ENCODE measurements at places on chromosomes 16 and 17.

GRCh38 chr17:19278729-19279128 is 41.6 kb downstream of the EPN2 start:
- no peak for DNase-seq

DNA sequence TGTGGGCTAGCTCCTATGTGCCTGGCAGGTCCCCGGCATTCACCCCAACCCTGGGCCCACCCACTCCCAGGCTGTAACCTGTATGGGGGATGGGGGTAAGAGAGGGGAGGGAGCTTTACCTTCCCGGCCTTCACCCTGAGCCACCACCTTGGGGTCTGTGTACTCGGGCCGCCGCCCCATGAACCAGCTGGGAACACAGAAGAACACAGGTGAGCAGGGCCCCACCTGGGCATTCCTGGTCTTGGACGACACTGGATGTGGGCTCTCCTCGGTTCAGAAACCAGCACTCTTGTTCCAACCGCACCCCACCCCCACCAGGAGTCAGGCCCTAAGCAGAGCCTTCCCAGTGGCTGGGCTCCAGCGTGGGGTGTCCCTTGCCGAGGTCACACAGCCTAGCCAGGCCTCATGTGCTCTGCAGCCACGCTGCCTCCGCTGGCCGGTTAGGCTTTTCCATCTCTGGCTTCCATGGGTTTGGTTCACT is 18.8 kb downstream of the B9D1 start:
- peak; percentile 79 for DNase-seq

GRCh38 chr16:69561901-69562300 is 3.9 kb upstream of the NFAT5 start:
- DNase-seq = no peak

GRCh38 chr17:82662711-82663261 is 14.5 kb upstream of the WDR45B start:
- no peak for DNase-seq

GRCh38 chr16:52436339-52437276 is 110.3 kb downstream of the TOX3 start:
- no peak for DNase-seq

DNA sequence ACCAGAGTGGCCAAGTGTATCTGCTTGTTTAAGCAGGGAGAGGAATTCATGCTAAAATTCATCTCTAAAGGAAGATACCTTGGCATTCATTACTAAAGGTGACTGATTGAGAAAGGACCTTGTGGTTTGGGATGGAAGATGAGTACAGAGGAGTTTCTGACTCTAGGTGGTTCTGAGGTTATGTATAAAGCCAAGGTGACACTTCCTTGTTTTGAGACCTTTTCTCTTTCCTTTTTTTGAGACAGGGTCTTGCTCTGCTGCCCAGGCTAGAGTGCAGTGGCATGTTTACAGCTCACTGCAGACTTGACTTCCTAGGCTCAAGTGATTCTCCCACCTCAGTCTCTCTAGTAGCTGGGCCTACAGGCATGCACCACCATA is 9.1 kb downstream of the ABHD15 start:
- no peak for DNase-seq

- DNase-seq = no peak
Observed at GRCh38 chr17:49390548-49391324, 23.9 kb downstream of the PHB1 start.

DNA sequence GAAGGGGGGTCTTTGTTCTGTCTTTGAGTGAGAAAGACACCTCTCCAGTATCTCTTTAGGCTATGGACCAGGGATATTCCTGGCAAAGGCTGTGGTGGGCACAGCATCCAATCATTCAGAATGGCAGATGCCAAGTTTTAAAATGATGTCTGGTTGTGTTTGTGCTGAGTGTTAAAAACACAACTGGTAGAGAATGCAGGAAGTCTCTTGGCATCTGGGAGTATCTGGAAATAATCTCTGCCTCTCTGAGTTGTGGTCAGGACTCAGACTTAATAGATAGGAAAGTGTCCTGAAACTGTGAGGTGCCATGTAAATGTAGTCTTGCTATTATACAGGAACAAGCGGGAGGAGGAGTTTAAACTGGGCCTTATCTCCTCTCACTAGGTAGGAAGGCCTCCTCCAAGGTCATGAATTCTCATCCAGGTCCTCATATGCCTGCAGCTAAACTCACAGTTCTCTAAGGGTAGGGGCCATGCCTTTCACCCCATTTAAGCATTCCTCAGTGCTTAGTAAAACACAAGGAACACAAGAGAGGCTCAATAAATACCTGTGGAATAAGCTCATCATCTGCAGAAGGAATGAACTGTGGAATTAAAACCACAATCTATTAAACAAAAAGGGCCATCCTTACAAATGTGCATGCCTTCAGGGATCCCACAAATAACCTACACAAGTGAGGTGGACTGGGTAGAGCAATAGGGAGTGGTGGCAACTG is 317.6 kb downstream of the CBLN1 start:
- no peak for DNase-seq

DNA sequence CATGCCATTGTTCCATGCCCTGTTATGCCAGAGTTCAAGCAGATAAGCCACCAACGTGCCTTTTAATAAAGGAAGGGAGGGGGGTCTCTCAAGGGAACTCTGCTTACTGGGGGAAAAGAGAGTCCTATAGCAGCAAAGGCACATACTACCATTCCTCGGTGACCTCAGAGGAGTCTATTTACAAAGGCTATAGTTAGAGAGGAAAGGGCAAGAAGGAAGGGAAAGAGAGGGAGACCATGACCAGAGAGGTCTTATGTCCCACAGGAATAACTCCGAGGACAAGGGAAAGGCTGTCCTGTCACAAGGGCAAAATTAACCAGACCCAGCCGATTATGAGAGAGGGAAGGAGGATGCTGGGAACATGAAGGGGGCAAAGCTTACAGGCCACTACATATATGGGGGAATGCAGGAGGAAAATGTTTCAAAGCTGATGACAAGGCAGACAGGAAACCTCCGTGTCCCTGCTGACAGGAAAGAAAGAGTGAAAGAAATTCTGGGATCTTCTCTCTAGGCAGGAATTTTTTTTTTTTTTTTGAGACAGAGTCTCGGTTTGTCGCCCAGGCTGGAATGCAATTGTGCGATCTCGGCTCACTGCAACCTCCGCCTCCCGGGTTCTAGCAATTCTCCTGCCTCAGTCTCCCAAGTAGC is 51.5 kb downstream of the HIC1 start:
- no peak for DNase-seq

DNA sequence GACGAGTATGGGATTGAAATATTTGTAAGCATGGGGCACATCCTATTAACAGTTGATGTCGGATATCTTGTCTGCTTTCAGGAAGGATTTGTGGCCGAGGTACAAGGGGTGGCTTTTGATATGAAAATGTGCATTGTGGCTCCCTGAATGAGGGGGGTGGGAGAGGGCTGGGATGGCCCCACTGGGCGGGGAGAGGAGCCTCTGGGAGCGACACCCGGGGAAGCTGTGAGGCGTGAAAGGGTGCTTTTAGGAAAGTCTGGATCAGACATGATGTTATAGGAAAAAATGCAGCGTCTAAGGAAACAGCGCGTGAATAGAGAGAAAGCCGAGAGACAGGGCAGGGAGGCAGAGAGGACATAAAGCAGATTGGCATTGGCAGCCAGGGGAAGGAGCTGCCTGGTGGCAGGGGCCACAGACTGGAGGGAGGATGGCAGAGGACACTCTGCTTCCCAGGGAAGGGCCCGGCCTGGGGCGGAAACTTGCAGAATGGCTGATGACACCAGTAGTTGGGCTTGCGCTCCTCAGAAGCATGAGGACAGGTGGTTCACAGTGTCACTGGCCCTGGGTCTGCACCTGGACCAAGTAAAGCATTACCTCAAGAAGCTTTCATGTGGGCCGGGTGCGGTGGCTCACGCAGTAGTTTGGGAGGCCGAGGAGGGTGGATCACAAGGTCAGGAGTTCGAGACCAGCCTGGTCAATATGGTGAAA is 95.7 kb downstream of the NTN1 start:
- DNase-seq = no peak

GRCh38 chr16:88477631-88478519 is 24.8 kb downstream of the ZFPM1 start:
- DNase-seq = no peak

- DNase-seq = no peak
Observed at GRCh38 chr16:72287649-72288048, 115.7 kb upstream of the PMFBP1 start.

DNA sequence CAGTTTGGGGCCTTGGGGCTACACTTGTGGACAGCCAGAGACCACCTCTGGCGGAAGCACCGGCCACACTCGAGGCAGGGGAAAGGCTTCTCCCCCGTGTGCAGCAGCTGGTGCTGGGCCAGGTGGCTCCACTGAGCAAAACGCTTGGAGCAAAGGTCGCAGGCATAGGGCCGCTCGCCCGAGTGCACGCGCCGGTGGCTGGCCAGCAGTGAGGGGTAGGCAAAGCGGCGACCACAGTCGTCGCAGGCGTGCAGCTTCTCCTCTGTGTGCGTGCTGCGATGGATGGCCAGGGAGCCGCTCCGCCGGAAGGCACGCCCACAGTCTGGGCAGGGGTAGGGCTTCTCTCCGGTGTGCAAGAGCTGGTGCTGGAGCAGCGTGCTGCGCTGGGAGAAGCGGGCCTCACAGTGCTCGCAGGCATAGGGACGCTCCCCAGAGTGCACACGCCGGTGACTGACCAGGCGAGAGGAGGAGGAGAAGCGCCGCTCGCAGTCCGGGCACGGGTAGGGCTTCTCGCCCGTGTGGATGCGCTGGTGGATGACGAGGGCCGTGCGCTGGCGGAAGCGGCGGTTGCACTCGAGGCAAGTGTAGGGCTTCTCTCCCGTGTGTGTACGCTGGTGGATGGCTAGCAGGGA is 5.8 kb downstream of the ZNF689 start:
- no peak for DNase-seq

DNA sequence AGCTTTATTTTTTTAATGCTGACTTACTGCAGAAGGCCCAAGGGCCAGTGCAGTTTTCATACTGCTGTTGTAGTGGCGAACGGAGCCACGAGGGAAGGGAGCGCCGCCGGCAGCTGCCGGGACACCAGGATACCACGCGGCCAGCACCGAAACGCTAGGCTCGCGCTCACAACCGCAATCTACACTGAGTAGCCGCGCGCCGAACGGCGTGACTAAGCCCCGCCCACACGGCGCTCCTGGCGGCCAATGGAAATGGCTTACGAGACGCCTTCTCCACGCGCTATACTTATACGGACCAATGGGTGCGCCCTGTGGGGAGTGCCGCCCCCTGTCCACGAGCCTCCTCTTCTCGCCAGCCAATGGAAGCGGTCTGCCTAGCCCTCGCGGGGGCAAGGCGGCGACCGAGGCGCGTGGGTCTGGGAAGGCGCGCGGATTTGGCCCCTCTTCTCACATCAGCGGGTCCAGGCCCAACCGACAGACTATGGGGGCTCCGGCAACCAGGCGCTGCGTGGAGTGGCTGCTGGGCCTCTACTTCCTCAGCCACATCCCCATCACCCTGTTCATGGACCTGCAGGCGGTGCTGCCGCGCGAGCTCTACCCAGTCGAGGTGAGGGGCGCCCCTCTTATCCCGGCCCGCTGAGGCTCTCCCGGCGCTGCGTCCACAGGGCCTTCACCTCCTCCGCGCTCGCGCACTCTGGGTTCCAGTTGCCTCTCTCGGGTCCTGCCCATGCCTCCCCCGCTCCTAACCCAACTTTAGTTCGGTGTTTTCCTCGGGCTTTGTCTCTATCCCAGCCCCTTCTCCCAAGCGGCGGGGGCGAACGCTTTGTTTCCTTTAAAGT is at the start of gene TMEM97:
TSS of gene TMEM97 (plus strand) at position 442 of the 839 bp plus-strand sequence. CDS start at position 482, 40 bp downstream.
- DNase-seq = peak; percentile 99

GRCh38 chr17:82519971-82520903 is 705 bp downstream of the FOXK2 start:
- DNase-seq = peak; percentile 78

- DNase-seq = no peak
Observed at GRCh38 chr16:73317321-73317857, 269.5 kb upstream of the ZFHX3 start.

DNA sequence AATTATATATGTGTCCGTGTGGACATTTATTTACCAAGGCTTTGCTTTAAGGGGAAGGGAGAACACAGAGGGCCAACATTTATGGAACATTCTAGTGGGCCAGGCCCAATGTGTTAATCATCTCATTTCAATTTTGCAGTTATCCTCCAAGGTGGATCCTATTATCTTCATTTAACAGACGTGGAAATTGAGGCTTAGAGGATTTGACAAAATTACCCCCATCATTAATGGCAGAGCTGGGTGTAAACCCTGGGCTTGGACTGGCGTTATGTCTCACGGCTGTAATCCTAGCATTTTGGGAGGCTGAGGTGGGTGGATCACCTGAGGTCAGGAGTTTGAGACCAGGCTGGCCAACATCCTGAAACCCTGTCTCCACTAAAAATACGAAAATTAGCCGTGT is 26.4 kb downstream of the PITPNC1 start:
- DNase-seq = no peak

DNA sequence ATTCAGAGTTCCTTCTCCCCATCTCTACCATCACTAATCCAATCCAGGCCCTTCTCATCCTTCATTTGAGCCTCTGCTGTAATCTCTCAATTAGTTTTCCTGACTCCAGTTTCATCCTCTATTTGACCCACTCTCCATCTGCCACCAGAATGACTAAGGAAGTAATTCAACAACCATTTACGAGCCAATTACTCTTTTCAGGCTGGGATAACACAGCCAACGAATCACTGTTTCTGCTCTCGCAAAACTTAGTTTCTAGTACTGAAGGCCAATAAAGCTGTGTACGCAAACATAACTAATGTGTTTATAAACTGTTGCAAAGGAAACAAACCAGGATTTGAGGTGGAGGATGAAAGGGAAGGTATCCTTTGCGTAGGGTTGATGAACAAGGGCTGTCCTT is 53.7 kb downstream of the MAP2K6 start:
- no peak for DNase-seq

DNA sequence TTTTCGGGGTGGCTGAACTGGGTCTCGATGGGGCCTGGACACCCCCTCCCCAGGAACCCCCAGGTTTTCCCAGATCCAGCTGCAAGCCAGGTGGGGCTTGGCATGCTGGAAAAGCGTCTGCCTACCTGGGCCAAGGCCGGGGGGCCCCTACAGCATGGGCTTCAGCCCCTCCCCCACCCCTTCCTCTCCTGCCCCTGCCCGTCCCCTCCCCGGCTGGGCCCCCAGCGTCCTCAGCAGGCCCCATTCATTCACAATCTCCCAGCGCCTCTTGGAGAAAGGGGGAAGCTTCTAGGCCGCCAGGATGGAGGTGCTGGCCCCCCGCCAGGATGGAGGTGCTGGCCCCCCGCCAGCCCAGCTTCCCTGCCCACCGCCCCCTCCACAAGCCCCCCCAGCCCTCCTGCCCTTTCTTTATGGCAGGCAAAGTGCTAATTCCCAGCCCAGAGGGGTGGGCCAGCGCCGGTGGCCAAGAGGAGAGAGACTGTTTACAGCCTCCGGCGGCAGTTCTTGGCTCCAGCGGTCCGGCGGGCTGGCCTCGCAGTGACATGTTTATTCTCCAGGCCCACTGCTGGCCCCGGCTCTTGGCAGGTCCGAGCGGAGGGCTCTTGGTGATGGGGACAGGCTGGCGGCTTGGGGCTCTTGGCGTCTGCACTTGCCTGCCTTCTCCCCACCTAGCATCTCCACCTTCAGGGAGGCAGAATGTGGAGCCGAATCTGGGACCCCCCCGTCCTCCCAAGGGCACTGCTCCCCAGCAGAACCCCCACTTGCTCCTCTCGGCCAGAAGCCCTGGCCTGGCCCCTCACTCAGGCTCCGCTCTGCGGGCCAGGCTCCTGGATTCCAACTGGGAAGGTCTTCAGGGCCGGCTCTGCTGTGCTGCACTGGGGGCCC is 94.4 kb upstream of the CIBAR2 start:
- no peak for DNase-seq

Measured in suprapubic skin (tissue), 4 donors.